ENCODE measurements at places on chromosomes 4 and X. TPM values are rescaled to one million over a fixed set of nuclear protein-coding genes. Genes with fewer than 3 reads are reported as not detected.
A peak's percentile ranks its signal among the peaks of the same experiment; 100 is the strongest.

DNA sequence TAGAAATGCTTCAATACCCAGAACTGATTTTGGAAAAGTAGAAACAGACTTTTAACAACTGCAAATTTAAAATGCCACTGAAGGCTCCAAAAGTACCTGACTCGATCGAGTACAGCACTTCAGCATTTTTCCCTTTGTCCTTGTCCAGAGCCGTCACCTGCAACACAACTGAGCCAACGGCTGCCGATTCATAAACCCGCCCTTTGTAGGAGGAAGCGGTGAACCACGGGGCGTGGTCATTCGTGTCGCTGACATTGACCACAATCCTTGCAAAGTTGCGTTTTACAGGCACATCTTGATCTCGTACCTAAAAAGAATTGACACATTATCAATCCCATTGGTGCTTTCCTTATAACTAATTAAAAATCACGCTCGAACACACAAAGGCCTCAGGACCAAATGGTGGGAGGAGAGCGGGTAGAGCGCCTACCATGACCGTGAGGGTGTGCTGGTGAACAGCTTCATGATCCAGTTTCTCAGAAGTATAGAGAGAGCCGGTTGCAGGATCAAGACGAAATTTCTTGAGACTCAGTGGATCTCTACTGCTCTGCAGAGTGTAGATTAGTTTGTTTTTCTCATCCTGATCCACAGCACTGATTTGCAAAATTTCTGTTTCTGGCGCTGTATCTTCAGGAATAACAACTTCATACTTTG lies 72.8 kb upstream of the MTNR1A start:
- no peak for DNase-seq

DNA sequence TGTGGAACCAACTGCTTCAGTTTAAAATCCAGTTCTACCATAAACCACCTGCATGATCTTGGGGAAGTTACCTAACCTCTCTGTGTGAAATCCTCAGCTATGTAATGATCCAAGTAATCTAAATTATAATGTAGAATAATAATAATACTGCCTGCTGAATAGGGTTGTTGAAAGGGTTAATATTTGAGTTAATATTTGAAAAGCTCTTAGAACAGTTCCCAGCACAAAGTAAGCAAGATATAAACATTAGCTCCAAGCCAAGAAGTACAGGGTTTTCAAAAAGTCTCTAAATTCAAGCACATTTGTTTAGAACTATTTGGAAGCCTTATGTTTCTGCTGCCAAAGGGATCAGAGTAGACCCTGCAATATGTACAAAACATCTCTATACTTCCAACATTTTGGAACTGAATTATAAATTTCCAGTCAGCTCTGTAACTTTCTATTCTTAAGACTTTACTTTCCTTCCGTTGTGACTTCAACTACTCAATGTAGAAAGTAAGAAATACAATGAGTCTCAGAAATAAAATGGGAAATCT lies 76.7 kb upstream of the FAM9C start:
- DNase-seq, result no peak

DNA sequence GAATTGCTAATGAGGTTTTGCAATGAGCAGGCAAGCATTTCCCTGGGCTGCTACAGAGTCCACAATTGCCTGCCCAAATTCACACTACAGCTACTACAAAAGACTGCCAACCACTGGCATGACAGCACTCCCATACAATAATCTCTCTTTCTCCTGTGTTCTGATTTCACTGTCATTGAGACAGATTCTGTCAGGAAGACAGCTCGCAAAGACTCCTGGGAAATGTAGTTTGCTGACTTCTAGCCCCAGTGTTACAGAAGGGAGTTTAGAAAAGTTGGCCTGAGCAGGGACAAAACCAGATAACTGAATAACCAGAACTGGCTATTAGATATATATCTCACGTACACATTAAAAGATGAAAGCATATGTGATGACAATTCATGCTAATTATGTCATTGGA lies 1231.3 kb upstream of the PRKX start:
- no peak for DNase-seq

- no peak for DNase-seq
Observed at GRCh38 chrX:136519069-136519468, 12.9 kb upstream of the VGLL1 start.

- DNase-seq, result no peak
Observed at GRCh38 chr4:4901877-4902276, 42.4 kb downstream of the MSX1 start.

DNA sequence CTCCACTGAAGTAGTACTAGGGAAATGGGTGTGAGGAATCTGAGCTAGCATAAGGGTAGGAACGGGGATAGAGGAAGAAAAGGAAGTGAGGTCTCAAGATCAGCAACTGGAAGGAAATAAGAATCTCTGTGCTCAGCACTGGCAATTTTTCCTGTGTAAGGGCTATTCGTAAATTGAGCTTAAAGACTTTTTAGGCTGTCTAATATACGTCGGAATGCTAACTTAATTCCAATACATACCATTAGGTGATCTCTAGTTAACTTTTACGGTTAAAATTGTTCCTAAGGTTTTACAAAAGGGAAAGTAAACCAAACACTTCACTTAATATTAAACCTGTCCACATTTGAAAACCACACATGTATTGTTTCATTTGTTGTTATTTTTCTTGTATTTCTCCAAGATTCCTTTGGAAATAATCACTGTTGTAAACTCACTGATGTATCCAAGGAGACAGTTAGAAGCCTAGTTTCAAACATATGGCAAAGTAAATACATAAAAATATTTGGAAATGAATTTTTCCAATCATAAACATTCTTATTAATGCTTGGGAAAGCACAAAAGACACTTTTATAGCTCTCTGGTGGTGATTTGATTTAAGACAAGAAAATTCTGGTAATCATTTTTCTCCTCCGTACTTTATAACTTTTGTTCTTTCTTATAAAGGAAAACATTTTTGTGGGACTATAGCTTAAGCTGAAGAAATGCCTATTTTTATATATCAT lies 28.1 kb upstream of the HPGDS start:
- no peak for DNase-seq

GRCh38 chr4:140680686-140681085 lies 75.5 kb downstream of the TBC1D9 start:
- no peak for DNase-seq

DNA sequence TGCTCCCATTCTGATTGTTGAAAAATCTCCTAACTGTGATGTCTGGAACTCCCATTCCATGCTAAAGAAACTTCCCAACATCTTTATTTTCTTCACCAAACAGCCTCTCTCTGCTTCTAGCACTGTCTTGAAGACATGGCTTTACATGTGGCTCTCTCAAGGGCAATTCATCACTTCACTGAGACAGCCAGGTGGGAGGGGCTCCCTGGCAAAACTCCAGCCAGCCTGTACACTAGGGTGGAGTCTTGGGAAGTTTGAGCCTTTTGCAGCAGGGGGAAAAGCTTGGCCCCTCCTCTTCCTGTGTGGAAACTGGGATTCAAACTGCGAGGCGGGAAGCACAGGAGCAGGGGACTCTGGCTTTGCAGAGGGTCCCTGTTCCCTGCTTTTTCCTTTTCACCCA lies 130.5 kb upstream of the TTC29 start:
- no peak for DNase-seq

DNA sequence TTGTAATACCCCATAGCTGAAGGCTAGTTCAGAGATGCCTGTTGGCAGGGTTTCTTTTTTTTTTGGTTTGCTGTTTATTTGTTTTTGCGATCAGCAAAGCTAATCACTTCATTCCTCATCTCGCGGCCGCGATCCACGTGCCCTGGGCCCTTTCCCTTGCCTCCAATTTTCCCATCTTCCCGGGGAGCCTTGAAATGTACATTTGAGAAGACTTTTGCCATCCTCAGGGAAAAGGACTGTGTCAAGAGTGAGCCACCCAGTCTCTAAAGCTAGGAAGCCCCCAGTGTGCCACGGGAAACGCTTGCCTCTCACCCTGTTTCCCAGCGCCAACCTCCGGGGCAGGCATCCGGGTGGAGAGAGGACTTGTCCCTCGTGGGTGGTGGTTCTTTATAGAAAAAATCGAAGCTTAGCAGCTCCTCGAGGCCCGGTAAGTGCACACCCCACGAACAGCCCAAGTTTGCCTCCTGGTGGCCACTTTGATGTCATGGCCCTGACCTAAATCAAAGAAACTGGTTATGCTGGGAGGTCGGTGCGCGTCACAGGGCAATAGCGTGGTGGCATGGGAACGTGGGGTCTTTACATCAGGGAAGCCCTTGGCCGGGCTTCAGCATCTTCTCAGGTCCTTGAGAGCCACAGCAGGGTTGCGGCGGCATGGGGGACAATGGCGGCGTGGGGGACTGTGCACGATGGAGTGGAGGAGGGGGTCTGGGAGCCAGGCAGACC lies 42.0 kb downstream of the MAP7D3 start:
- no peak for DNase-seq

DNA sequence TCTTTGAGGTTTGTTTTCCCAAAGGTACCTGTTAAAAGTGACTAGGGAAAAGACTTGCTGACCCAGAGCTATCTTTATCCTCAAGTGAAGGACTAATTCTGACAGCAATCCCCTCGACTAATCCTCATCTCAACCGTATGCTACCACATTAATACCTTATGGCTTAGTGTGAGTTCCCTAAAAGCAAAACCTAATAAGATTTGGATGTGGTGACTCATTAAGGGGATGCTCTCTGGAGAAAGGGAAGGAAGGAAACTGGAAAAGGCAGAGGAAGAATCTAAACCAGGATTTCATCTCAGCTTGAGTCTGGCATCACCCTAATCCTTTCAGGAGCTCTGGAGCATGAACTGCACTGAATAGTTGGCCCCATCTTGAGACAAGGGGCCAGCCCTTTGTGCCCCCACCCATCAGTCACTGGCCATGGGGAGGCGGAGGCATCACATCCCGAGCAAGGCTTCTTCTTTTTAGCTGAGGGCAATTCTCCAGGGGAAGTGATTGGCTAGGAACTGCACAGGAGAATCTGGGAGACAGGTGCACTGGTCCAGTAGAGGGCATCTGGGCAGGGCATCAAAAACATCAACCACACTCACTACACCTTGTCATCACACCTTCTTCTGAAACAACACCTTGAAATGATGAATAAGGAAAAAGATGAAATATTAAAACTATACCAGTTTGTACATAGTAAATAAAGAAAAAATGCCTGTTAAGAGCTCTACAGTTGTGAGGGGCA lies 6.9 kb upstream of the BBS7 start:
- DNase-seq, result no peak

IL2 gene
- total RNA-seq, result not detected

DNA sequence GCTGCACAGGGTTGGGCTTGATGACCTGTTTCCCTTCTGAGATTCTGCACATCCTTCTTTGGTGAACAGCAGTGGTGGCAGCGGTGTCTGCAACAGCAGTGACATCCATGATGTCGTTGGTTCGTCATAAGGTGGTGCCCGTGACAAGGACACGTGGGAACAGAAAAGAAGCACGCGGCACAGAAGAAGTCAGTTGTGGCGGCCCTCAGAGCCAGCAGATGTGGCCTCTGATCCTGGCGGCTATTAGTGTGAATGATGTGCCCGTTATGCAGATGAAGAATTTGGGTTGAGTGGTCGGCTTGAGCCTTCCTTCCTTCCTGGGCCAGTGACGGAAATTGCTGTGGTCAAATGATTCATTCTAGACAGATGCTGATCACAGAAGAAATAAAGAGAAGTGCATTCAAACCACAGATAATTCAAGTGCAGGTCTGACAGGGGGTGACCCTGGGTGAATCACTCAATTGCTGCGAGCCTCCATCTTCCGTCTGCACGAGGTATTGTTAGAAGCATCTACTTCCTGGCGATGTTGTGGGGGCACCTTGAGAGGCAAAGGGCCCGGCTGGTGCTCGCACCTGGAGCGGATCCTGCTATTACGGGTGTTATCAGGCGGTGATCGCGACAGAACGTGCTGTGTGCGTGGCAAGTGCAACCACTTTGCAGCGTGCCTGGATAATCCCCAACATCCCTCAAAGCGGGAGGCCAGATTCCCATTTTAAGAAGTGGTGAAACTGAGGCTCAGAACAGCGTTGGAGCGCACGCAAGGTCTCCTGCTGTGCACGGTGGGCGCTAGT lies 215.2 kb upstream of the PSAPL1 start:
- DNase-seq, result peak; percentile 98

GPR34 gene
- total RNA-seq, result not detected

- DNase-seq, result no peak
Observed at GRCh38 chr4:100082852-100083251, 107.4 kb downstream of the DDIT4L start.

DNA sequence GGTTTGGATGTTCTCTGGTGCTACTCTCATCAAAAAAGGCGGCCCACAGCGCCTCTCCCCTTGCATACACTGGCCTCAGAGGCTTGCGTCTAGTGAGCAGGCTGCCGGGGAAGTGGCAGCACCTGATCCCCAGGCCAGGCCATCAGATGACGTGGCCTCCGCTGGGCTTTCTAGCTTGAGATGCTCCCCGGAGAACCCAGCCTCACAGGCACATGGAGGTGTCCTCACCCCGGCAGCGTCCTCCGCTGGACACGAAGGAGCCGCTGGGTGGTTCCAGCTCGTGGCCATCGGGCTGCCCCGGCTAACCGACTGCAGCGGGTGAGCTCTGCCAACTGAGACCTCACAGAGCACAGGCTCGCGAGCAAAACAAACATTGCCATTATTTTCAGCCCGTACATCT lies 12.8 kb downstream of the IRAK1 start:
- DNase-seq, result no peak

DNA sequence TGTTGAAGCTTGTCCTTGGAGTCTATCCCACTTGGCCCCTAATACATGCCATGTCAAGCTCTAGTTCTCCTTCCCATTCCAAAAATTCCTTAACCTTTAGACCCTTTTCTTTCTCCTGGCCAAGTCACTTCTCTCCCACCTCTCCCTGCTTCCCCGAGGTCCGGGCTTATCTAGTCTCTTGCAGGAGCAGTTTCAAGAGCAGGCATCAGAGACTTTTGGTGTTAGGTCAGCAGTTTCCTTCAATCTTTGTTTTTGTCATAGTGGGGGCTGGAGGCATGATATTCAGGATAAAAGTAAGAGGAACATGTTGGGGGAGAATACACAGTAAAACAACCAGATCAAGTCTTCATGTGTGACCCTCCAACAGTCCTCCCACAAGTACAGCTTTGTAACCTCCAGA lies 11.5 kb upstream of the IDS start:
- DNase-seq, result no peak

KCND1 gene
- 0.32 TPM for total RNA-seq

CT45A3 gene
- total RNA-seq, result not detected

RAI2 gene
- total RNA-seq, result 0.11 TPM

RTL5 gene
- 1.3 TPM for total RNA-seq

GRCh38 chrX:41045960-41046567 lies 39.2 kb upstream of the USP9X start:
- DNase-seq, result no peak

TCP11X1 gene
- not detected for total RNA-seq

DNA sequence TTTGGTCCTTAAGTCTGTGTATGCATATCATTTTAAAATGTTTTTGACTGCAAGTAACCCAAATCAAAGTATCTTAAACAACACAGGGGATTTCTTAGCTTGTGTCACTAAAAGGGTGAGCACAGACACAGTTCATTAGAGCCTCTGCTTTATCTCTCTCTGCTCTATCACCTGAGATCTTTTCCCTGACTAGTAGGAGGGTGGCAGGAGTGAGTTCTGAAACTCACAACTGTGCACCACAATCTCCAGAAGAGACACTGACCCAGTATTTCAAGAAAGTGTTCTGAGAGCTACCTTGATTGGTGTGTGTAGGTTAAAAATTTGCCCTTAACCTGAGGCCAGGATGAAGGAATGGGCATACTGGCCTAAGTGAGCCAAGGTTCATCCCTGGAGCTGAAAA lies 24.8 kb downstream of the CCSER1 start:
- no peak for DNase-seq
